ENCODE measurements at places on chromosomes 1 and 21.
A peak's percentile ranks its signal among the peaks of the same experiment; 100 is the strongest.

DNA sequence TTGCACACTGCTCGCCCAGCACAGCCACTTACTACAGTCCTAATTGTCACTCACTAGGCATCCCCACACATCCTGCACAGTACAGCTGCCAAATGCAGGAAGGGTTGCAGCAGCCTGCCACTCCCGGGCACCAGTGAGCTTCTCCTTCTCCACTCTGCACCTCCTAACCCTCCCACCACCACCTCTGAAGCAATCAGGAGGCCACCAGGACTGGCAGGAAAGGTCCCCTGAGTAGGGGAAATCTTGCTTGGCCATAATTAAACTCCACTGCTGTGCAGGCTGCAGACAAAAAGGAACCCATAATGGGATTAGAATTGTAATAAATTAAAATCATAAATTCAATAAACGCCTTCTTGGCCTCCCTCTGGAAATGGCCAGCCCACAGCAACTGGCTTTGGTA is 31.8 kb downstream of the FBXO2 start:
- DNase-seq, result no peak

- DNase-seq, result no peak
Observed at GRCh38 chr1:6086762-6087376, 41.2 kb downstream of the KCNAB2 start.

GRCh38 chr1:117130526-117130925 is 9.0 kb upstream of the TRIM45 start:
- DNase-seq, result no peak

DNA sequence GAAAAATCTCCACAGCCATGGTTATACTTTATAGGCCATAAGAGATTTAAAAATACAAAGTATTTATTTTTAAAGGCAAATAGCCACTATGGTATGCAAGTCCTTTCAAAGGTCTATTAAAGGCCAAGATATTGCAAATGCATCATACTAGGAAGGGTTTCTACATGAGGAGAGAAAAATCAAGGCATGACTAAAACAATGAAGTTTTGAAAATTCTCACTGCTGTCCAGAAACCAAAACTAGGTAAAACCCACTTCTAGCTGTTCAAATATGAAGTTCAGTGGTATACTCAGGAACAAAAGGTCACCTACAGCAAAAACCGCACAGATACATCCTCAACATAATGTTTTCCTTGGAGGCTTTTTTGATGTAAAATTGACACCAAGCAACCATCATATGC is 75.0 kb downstream of the EPS15 start:
- DNase-seq, result no peak

DNA sequence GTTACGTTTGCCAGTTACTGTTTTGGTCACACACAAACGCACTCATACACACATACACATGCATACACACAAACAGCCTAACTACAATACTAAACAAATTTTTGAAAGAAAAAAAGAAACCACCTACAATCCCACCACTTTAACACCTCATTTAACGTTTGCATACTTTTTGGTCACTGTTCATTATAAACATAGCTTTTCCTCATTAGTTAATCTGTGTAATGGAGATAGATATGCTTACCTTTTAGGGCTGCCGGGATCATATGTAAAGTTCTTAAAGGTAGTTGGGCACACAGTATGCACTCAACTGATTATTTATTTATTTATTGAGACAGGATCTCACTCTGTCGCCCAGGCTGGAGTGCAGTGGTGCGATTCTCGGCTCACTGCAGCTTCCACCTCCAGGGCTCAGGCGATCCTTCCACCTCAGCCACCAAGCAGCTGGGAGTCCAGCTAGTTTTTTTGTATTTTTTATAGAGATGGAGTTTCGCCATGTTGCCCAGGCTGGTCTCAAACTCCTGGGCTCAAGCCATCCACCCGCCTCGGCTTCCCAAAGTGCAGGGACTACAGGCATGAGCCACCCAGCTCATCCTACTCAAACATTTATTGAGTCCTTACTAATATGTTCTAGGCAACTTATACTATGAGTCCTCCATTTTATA is 677 bp upstream of the BCL10 start:
- DNase-seq, result no peak

- no peak for DNase-seq
Observed at GRCh38 chr1:246875041-246876026, 56.4 kb downstream of the AHCTF1 start.

- DNase-seq, result no peak
Observed at GRCh38 chr1:232271991-232272589, 357.8 kb downstream of the SIPA1L2 start.

DNA sequence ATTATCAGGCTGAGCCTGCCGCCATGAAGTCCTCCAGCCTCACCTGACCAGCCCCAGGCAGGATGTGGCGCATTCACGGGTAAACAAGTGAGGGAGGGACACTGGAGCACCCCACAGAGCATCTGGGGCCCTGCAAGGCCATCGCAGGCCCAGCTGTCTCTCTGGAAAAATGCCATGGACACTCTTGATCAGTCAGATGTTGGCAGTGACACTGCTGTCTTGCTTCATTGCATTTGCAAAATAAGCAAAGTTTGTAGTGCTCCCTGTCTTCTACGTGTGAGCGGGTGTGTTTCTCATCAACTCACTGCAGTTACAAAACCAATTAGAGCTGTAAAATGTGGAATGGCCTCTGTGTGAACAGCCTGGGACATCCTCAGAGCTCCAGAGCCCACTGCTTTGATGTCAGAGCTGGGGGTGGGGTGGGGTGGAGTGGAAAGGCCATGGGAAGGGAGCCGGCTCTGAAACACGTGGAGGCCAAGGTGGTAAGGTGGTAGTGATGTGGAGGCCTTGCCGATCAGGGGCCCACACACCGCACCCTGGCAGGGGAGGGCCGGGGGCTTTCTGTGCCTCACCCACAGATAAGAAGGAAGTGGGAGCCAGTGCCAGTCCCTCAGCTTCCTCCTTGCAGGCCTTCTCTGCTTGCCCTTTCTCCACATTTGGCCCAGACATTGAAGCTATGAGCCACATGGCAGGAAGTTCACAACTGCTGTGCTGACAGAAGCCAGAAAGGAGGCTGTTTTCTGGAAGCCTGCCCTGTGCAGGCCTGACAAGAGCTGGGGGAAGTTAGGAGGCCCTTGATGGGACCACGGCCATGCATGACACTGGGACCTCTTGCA is 254.9 kb downstream of the RHOU start:
- DNase-seq, result peak; percentile 10

DNA sequence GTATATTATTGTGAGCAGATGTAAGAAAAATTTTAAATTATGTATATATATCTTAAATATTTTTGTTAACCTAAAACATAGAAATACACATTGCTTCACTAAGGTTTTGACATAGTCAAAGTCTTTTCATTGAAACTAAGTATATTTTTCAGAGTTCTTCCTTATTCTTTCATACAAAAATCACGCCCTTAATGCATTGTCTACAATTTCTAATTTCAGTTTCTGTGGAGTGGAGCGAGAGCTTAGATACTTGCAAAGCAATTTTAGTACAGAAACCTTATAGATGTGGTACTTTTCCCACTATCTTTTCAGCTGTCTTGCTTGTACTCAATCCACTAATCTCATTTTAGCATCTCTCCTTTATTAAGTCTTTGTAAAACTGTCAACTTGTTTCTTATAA is 63.2 kb downstream of the CD58 start:
- no peak for DNase-seq

- DNase-seq, result no peak
Observed at GRCh38 chr1:4416189-4416588, 238.2 kb upstream of the AJAP1 start.

DNA sequence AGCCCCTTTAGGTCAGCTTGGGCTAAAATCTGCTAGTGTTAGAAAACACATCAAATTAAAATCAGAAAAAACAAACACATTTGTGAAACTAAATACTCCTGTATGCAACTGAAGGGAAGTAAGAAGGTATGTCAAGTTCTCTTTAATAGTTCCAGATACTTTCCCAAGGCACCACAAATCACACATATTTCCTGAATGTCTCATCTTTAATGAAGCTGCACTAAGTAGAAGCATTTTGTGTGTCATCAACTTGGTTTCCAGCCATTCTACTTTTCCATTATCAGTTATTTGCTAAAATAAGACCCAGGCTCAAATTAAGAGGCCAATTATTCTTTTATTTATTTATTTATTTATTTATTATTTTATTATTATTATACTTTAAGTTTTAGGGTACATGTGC is 34.7 kb downstream of the CRB1 start:
- no peak for DNase-seq

DNA sequence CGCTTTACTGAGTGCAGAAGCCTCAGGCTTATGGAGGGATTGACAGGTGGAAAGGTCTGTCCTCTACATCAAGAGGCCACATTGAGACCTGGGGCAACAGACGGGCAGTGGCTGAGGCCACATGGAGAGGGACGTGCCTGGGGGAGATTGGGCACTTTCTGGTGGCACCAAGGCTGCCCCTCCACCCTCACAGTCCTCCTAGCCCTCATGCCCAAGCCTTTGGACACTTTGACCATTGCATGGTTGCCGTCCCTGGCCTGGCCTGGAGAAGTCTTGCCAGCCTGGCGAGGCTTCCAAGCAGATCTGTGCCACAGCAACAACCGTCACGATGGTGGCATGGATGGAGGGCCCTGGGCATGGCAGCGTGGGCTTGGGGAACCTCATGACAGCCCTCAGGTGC is 192.1 kb upstream of the VAMP3 start:
- DNase-seq, result no peak

DNA sequence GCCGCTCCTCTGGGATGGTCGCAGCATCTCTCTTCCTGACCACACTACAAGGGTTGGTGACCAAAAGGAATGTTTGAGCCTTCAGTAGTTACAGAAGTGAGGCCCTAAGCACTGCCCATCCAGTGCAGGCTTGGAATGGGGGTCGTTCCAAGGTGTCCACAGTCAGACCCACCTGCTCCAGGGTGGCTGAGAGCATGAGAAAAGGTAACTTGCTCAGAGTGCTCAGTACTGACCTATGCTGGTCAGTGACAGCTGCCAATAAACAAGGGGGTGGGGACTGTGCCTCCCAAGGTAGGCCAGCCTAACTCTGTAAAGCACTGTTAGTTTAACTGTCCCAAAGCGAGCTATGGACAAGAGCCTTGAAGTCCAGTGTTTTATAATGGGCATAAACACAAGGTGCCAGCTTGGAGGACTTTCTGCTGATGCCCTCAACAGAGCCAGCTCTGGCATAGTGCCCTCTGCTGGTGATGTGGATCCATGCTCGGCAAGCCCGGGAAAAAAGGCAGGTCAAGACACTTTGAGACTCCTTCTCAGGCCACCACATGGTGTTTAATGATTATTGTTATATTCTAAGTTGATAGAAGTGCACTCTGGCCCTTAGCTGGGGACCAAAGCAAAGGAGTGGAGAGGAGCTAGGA is 78.1 kb upstream of the DNAH14 start:
- DNase-seq, result peak; percentile 47

- peak; percentile 13 for DNase-seq
Observed at GRCh38 chr21:43805275-43805800, 16.0 kb downstream of the RRP1 start.

DNA sequence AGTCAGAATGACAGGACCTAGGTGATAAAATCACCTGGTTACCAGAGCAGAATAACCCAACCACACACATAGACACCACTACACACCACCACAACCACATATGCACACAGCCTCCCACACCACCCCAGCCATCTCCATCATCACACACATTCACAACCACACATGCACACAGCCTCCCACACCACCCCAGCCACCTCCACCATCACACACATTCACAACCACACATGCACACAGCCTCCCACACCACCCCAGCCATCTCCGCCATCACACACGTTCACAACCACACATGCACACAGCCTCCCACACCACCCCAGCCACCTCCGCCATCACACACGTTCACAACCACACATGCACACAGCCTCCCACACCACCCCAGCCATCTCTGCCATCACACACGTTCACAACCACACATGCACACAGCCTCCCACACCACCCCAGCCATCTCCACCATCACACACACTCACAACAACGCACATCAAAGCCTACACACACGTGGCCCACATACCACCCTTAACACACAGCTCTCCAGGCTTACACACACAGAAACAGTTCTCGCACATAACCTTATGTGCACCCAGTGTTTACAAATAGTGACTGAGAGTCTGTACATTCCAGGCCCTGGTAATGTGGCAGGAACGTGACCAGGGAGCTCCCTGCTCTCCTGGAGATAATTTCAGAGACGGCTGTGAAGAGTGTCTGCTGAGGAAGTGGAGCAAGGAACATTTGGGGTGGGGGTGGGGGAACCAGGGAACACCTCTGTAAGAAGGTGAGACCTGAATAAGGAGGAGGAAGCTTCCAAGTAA is 3.3 kb upstream of the GJB3 start:
- no peak for DNase-seq

DNA sequence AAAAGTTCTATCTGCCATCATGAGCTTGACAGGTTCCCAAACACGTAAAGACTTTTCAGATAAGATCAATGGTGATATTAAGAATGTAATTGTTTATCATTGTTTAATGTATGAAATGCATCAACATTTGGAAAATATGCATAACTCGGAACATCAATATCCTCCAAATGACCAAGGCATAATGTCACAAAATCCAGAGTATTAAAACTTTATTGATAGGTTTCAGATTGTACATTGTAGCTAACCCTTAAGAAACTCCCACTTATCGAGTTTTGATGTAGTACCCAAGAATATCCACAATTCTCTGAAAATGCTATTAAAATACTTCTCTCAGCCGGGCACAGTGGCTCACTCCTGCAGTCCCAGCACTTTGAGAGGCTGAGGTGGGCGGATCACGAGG is 12.1 kb upstream of the TNNI1 start:
- no peak for DNase-seq

DNA sequence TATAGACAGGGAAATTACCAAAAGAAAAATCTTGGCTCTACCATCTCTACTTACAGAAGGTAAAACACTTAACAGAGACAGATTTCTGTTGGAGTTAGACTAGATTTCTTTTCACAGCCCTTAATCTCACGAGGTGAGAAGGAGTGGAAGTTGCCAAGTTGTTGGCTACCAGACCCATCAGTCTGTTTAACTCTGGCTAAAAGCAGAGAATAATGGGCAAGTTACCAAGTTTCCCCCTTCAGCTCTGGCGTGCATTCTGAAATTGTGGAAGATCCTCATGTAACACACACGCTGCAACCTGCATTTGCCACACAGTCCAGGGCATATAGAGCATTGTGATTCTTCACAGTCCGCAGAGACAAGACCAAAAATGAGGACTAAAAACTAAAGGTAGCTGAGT is 49.3 kb downstream of the STX6 start:
- DNase-seq, result no peak

DNA sequence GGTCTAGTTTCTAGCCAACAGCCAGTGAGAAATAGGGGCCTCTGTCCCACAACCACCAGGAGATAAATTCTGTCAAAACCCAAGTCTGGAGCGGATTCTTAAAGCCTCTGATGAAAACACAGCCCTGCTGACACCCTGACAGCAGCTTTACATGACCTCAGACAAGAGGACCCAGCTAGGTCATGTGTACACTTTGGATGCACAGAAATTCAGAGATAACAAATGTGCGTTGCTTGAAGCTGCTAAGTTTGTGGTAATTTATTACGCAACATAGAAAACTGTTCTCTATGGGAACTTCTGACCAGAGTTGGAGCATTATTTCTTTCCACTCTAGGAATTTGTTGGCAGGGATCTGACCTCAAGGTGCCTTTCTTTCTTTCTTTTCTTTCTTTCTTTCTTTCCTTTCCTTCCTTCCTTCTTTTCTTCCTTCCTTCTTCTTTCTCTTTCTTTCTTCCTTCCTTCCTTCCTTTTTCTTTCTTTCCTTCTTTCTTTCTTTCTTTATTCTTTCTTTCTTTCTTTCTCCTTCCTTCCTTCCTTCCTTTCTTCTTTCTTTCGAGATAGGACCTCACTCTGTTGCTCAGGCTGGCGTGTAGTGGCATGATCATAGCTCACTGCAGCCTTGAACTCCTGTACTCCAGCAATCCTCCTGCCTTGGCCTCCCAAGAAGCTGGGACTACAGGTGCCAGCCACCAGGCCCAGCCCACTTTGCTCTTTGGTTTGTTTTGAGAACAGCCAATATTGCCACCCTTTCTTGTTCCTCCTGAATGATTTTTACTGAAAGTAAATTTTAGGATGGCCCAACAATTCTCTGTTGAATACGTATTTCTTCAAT is 14.9 kb upstream of the HMGCS2 start:
- no peak for DNase-seq
